ENCODE measurements at places on chromosomes 5 and 9.

DNA sequence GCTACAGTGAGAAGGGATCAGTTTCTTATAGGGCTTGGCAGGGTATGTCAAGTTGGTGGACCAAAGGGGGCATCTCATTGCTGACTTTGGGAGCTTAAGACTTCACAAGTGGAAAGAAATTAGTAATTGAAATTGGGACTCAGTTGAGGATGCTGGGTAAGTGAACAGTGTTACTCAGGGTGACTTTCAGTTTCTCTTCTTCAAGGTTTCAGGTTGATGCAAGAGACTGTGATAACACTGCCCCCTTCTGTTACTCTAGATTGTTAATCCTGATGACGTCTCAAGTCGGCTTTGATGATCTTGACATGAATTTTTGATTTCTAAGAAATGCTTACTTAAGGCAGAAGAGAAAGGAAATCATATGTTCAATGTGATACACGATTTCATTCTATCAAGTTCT is 21.3 kb downstream of the KCTD16 start:
- peak; percentile 84 for DNase-seq

- DNase-seq, result no peak
Measured at GRCh38 chr9:93968451-93969327, 13.5 kb upstream of the BARX1 start.

- DNase-seq, result no peak
Measured at GRCh38 chr5:16736158-16736995, 119.6 kb upstream of the RETREG1 start.

DNA sequence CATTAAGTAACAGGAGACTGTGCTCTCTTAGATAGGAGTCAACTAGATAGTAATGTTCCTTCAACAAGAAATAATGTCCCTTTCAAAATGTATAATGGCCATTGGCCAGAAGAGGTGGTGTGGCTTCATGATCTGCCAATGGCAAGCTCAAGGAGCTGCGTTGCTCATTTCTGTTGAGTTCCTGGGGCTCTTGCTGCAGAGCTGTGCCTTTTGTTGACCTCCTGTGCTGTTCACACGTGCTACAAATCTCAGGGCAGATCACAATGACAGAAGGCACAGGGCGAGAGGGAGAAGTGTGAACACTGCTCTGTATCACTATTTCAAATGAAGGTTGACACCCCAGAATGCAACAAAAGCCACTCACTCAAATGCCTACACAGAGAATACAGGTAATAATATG is 16.0 kb upstream of the TBC1D2 start:
- no peak for DNase-seq

DNA sequence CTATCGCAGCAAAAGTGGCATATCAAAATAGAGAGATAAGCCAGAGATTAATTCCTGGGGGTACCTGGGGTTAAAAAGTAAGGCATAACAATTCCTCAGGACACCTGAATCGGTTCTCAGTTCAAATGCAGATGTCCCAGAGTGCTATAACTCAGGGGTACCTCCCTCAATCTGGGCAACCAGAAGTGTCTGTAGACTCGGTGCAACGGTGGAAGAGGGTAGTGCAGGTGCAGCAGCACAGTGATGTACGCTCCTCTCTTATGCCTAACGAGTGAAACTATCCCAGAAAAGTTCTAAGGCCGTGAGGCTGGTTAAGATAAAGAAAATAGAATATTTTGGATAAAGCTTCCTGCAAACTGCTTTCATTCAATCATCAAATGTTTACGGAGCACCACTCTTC is 7.9 kb upstream of the NR4A3 start:
- DNase-seq, result no peak

DNA sequence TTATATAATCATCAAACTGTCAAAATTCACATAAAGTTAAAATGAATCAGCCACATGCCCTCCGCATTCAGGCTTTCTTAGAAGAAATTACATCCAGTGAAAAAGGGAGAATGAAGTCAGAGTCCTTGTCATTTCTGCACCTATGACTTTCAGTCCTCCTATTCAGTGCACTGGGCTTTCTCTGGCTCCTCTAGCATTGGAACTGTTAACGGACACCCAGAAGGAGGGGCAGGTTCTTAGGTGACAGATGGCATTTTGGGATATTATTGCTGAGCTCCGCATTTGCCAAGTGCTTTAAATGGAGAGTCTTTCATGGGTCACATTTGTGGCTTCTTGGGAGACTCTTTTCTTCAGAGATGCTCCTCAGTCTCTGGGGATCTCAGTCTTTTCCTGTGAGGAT is 40.0 kb downstream of the ADAMTS19 start:
- no peak for DNase-seq

GRCh38 chr5:53161876-53162275 is 52.3 kb upstream of the MOCS2 start:
- DNase-seq, result peak; percentile 62

DNA sequence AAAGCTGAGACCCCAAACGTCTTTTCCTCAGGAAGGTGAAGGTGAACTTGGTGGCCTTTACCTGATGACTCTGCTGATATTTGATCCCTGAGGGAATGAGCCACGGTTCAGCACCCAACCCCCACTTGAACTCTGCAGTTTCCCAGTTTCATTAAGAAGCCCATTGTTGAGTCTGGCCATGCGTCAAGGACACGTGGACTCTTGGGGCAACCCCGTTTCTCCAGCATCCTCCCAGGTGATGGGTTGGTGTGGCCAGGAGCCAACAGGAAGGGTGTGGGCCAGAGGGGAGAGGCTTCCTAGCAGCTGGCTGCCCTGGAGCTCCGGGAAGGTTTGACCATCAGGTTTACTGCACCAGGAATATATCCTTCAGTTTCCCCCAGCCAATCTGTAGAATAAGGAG is 59.5 kb upstream of the GNE start:
- DNase-seq, result no peak

- DNase-seq, result peak; percentile 91
Measured at GRCh38 chr5:79133657-79134451, 22.2 kb downstream of the BHMT start.

Measured in fibroblast of mammary gland (primary cell).